PC-9 (cell line): ENCODE measurements at places on chromosomes 3 and 15. TPM values are rescaled to one million over a fixed set of nuclear protein-coding genes. Genes with fewer than 3 reads are reported as not detected.

The PRRT3 gene
- total RNA-seq, result 0.90 and 0.93 TPM in 2 replicates

The TLR9 gene
- total RNA-seq, result 0.30 and 0.44 TPM in 2 replicates

The CYP1A1 gene
- total RNA-seq, result 0.33 and 0.39 TPM in 2 replicates

The C3orf85 gene
- not detected in 2 replicates for total RNA-seq

The CNTN3 gene
- total RNA-seq, result not detected in 2 replicates

The ZNF80 gene
- total RNA-seq, result not detected in 2 replicates

The CDHR4 gene
- total RNA-seq, result 2.0 and 3.5 TPM in 2 replicates

The SLC22A14 gene
- total RNA-seq, result not detected in 2 replicates

The VIPR1 gene
- 19.7 and 23.9 TPM in 2 replicates for total RNA-seq

The ROBO1 gene
- 13.8 and 17.5 TPM in 2 replicates for total RNA-seq

The LMAN1L gene
- not detected in 2 replicates for total RNA-seq

The PLA1A gene
- total RNA-seq, result not detected in 2 replicates

The DNAJA4 gene
- 0.33 and 0.35 TPM in 2 replicates for total RNA-seq

The CHST13 gene
- total RNA-seq, result 0.52 and 1.2 TPM in 2 replicates

The SLC25A26 gene
- total RNA-seq, result 20.8 and 30.1 TPM in 2 replicates

The RBP2 gene
- not detected in 2 replicates for total RNA-seq

The GP9 gene
- not detected in 2 replicates for total RNA-seq

The DLL4 gene
- total RNA-seq, result 0.48 and 0.55 TPM in 2 replicates

The ANKRD34C gene
- not detected in 2 replicates for total RNA-seq

The GOLGA6L7 gene
- total RNA-seq, result not detected in 2 replicates

The TOPAZ1 gene
- not detected in 2 replicates for total RNA-seq

The CASR gene
- total RNA-seq, result not detected in 2 replicates

The FRG2C gene
- total RNA-seq, result not detected in 2 replicates

The IL17RE gene
- 22.7 and 23.8 TPM in 2 replicates for total RNA-seq

The VILL gene
- 14.1 and 14.7 TPM in 2 replicates for total RNA-seq

The PPCDC gene
- total RNA-seq, result 23.7 and 24.4 TPM in 2 replicates

The ERICH6 gene
- total RNA-seq, result not detected in 2 replicates

The MST1 gene
- total RNA-seq, result 10.4 and 16.8 TPM in 2 replicates

The SLC12A8 gene
- total RNA-seq, result 30.7 and 42.9 TPM in 2 replicates

The RHOV gene
- total RNA-seq, result 1.4 and 4.1 TPM in 2 replicates

The ACSBG1 gene
- total RNA-seq, result 0.48 and 1.2 TPM in 2 replicates

The LTK gene
- 0.11 and 0.28 TPM in 2 replicates for total RNA-seq

The CHAC1 gene
- total RNA-seq, result 5.3 and 8.6 TPM in 2 replicates
